ENCODE measurements at places on chromosomes 12 and 14.

GRCh38 chr14:104321088-104321801 is 182.9 kb downstream of the KIF26A start:
- no peak for DNase-seq

- no peak for DNase-seq
Measured at GRCh38 chr12:69502345-69503081, 32.3 kb downstream of the FRS2 start.

DNA sequence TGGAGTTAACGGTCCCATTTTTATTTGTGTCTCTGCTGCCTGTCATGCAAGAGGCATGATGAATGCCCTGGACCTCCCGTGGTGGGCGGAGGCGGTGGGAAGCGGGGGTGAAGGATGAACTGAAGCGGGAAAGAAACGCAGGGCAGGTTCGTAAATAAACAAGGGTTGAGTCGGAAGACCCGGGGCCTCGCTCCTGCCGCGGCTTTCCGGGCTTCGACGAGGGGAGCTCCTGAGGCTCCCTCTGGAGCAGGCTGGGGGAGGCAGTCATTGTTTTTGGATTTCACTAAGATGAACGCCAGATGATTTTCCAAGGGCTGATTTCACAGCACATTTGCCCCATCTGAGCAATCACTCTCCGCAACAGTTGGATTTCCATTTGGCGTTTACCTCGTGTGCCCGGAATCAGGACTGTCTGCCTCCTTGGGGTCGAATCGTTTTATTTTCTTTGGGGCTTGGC is 130.2 kb downstream of the SLC38A6 start:
- DNase-seq = no peak

DNA sequence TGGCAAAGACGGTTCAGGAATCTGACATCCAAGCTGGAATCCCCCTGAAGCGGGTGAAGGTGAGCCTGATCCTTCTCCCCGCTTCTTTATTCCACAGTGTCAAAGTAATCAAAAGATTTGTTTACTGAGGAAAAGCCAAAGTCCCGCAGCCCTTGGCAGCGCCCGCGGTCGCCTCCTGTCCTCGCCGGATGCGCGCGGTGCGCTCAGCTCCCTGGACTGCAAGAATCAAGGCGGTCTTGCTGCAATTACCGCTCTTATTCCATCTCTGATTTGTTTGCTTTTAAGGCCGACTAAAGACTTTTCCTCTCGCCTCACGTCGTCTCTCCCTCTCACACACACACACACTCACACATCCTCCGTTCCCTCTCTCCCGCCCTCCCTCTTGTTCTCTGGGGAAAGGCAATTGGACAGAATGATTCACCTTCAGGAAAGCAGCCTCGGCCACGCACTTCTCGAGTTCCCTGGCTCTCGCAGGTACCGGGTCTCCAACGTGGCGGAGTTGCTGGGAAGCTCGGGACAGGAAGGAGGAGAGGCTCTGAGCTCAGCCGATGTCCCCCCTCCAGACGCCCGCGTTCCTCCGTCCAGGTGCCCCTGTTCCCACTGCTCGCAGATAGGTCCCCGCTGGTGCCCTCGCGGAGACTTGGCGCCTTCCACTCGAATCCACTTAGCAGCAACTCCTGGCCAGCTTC is 68.6 kb upstream of the USP15 start:
- no peak for DNase-seq

- no peak for DNase-seq
Measured at GRCh38 chr12:3296409-3296701, 194.6 kb upstream of the PRMT8 start.

- DNase-seq = peak; percentile 57
Measured at GRCh38 chr12:12563290-12563928, 746 bp upstream of the DUSP16 start.

DNA sequence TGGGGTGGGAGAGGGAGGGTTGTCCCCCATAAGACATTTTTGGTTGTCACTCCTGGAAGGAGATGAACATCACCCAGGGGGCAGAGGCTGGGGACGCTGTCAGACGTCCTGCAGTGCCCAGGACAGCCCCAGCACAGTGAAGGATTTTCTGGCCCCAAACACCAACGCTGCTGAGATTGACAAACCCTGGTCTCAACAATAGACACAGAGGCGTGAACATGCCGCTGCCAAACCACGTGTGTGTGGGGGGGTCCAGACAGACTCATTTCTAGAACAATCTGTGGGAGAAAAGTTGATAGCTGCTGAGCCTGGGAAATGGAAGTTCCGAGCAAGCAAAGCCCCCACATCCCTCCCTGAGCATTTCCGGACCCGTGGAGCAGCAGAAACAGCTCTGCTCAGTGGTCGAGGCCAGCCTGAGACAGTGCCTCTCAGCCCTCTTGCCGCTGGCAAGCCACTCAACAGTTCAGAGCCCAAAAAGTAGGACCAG is 43.8 kb upstream of the CLMN start:
- no peak for DNase-seq

GRCh38 chr12:26097046-26097878 is 27.6 kb downstream of the BHLHE41 start:
- peak; percentile 87 for DNase-seq

DNA sequence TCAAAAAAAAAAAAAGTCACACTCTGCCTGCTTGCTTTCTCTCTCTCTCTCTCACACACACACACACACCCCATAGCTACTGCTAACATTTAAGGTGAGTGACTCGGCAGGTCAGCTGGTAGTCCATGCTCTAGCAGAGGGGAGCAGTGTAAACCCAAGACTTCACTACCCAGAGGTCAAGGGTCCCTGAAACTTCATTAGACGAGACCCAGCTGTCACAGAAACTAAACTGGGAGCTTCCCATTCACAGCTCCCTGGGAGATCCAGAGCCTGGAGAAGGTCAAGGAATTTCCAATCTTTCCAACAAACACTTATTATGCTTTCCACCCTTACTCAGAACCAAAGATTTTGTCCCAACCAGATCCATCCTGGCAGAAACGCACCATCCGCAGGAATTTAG is 33.2 kb downstream of the CKAP4 start:
- no peak for DNase-seq

- DNase-seq = no peak
Measured at GRCh38 chr14:96745500-96746051, 51.6 kb upstream of the VRK1 start.

GRCh38 chr14:87067591-87067990 is 925.4 kb downstream of the GALC start:
- no peak for DNase-seq

- no peak for DNase-seq
Measured at GRCh38 chr14:100413699-100414098, 90.6 kb downstream of the SLC25A47 start.

GRCh38 chr12:97944576-97944975 is 482.0 kb downstream of the RMST start:
- no peak for DNase-seq

DNA sequence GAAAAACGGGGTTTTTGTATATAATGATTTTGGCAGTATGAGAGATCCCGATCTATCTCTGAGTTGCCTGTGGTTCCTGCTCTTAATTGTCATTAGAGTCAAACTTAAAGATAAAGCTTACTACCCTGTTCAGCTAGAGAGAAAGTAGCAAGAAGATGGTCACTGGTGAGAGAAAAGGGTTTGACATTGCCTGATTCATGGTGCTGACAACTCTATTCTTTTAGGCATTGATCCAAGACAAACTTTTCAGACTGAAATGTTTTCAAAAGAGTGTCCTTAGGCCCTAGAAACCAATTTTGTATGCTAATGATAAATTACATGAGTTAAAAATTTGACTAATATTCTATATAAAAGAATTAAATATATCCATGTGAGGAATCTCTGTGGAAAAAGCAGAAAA is 35.1 kb downstream of the PELI2 start:
- no peak for DNase-seq

- no peak for DNase-seq
Measured at GRCh38 chr14:53346988-53347387, 193.9 kb upstream of the DDHD1 start.

GRCh38 chr14:55877942-55878341 is 240.3 kb upstream of the PELI2 start:
- no peak for DNase-seq

GRCh38 chr14:98614741-98615140 is 657.3 kb downstream of the BCL11B start:
- DNase-seq = no peak

- peak; percentile 8 for DNase-seq
Measured at GRCh38 chr14:91249841-91250616, 5.5 kb upstream of the GPR68 start.

DNA sequence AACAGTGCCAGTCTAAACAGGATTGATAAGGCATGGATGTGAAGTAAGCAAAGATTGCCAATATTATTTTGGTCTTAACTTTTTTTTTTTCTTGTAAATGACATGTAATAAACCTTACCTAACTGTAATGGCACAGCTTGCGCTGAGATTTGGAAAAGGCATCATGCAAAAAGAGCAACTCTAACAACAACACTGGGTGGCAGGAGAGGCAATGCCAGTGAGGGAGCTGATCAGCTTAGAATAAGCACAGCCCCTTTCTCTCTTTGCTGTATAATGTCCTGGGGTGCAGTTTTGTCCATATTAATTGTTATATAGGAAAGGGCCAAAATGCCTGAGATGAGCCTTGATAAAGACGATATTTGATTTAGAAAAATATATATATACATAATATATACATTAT is 1589.7 kb upstream of the FLRT2 start:
- DNase-seq = no peak

- no peak for DNase-seq
Measured at GRCh38 chr12:130437555-130438242, 100.0 kb downstream of the PIWIL1 start.

- no peak for DNase-seq
Measured at GRCh38 chr12:4817880-4818279, 91.8 kb upstream of the KCNA1 start.

GRCh38 chr12:103178366-103179080 is 221.0 kb downstream of the ASCL1 start:
- DNase-seq = peak; percentile 25

- DNase-seq = no peak
Measured at GRCh38 chr14:92459030-92459949, 54.3 kb upstream of the RIN3 start.

DNA sequence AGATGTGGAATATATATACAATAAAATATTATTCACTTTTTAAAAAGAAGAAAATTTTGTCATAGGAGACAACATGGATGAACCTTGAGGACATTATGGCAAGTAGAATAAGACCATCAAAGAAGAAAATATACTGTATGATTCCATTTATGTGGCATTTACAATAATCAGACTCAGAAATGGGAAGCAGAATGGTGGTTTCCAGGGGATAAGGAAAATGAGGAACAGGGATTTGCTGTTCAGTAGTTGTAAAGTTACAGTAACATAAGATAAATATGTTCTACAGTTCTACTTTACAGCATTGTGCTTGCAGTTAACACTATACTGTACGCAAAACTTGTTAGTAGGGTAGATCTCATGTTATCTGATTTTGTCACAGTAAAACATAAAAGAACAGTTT is 1271.0 kb downstream of the LRFN5 start:
- DNase-seq = no peak

DNA sequence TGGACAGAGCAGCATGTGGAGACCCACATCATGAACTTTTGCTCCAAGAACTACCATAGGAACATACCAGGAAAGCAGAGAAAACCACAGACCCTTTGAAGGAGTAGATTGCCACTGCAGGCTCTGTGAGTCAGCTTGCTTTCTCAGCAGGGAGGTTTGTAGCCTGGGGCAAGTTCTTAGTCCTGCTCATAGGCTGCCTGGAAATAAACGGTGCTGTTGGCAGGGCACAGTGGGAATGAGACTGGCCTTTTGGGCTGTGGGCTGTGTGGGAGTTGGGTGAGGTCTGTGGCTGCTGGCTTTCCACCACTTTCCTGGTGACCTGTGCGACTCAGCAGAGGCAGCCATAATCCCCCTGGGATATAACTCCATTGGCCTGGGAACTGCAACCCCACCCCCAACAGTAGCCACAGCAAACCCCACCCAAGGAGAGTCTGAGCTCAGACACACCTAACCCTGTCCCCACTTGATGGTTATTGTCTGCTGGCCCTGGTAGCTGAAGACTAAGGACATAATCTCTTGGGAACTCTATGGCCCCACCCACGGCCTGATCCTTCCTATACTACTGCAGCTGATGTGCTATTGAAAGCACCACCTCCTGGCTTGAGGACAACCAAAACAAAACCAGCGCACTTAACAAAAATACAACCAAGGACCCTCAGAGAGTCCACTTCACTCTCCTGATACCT is 192.1 kb upstream of the GARIN6 start:
- no peak for DNase-seq

DNA sequence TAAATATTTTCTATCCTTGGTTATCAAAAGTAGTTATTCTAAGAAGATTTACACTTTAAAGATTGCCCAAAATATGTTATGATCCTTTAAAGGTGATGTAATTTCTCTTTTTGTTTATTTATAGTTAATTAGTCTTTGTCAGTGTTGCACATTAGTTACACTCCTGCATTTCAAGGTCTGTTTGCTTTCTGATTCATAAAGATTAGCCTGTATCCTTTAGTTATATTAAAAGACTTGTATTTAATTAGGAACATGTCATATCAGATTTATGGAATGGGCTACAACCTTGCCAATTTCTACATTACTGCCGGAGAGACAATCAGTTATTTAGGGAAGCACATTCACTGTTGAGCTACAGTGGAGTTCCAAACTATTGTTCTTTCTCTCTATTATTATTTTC is 3.5 kb downstream of the EPYC start:
- no peak for DNase-seq

- DNase-seq = no peak
Measured at GRCh38 chr14:62301911-62302310, 539.7 kb downstream of the SNAPC1 start.

DNA sequence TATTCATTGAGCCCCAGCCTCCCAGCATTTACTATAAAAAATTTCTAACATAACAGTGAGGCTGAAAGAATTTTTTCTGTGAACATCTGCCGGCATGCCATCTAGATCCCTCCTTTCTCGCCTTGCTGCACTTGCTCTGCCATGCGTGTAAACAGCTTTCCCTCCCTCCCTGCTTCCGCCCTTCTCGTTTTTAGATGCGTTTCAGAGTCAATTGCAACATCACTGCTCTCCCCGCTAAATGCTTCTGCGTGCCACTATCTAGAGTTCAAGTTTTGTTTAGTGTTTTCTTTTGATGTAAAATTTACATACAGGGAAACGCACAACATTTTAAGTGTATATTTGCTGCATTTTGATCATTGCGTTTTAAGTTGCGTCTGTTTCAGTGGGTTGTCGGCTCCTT is 83.6 kb downstream of the CCDC92 start:
- no peak for DNase-seq
